ENCODE measurements at places on chromosomes 1 and 21. TPM values are rescaled to one million over a fixed set of nuclear protein-coding genes. Genes with fewer than 3 reads are reported as not detected.

MINDY1 gene
- polyA plus RNA-seq = 20.4 TPM

PRRX1 gene
- not detected for polyA plus RNA-seq

GRCh38 chr1:41622402-41622801 lies 137.9 kb upstream of the EDN2 start:
- no peak overlapping the region for H3K4me3 ChIP-seq
- H3K4me1 ChIP-seq = peaks cover 35% of the 10 kb centered on the region
- no peak for DNase-seq
- no peaks in the 10 kb centered on the region for H3K36me3 ChIP-seq

DNA sequence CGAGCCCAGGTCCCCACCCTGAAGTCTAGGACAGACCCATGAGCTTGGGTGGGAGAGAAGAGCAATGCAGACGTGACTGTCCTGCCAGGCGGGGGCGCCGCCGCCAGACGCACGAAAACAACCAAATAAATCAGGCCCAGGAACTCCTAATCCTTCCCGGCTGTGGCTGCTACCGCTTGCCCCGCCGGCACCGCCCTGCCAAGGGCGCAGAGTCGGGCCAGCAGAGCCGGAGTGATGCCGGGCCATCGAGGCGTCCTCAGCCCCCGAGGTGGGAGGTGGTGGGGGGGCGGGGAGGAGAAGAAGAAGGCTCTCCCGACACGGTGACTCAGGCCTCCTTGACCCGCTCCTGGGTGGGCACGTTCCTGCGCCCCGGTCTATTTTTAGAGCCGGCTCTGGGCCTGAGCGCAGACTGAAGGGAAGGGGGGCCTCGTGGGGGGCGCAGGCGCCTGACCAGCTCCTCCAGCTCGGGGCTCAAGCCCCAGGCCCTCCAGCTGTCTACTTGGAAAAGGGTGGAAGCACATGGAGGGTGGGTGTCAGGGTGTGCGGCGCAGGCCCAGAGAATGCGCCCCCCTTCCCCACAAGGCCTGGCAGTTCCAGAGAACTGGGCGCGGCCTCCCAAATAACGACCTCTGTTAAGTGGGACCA lies 10.7 kb upstream of the COL16A1 start:
- no peaks in the 10 kb centered on the region for H3K27me3 ChIP-seq
- peak; percentile 40 for DNase-seq
- H3K36me3 ChIP-seq = no peaks in the 10 kb centered on the region
- H3K4me3 ChIP-seq = no peak overlapping the region

DNA sequence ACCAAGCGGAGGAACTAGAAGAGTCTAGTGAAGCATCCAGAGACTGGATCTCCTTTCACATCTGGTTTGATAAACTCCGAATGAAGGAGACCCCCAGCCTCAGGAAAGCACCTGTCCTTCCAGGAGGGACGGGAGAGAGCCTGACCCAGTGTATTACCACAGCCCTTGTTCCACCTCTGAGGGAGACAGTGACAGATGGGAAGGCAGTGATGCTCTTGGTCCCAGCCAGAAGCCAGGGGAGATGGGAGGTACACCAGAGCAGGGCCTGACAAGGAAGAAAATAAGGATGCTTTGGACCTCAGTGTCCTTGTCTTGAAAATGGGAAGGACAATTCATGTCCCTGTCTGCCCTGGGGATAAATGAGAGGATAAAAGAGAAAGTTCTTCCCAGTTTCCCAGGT lies 3.5 kb downstream of the KLHDC7A start:
- H3K27ac ChIP-seq = no peak overlapping the region
- H3K4me1 ChIP-seq = no peaks in the 10 kb centered on the region
- H3K4me3 ChIP-seq = no peak overlapping the region
- no peaks in the 10 kb centered on the region for H3K27me3 ChIP-seq

- no peak overlapping the region for H3K27ac ChIP-seq
- no peaks in the 10 kb centered on the region for H3K27me3 ChIP-seq
- H3K36me3 ChIP-seq = no peaks in the 10 kb centered on the region
- H3K4me1 ChIP-seq = no peaks in the 10 kb centered on the region
Observed at GRCh38 chr1:67937651-67938050, 104.4 kb upstream of the GNG12 start.

GRCh38 chr21:20459838-20460237 lies 538.4 kb upstream of the NCAM2 start:
- no peak overlapping the region for H3K4me3 ChIP-seq
- no peak overlapping the region for H3K27ac ChIP-seq
- H3K4me1 ChIP-seq = no peaks in the 10 kb centered on the region
- no peak for DNase-seq
- H3K36me3 ChIP-seq = no peaks in the 10 kb centered on the region

DNA sequence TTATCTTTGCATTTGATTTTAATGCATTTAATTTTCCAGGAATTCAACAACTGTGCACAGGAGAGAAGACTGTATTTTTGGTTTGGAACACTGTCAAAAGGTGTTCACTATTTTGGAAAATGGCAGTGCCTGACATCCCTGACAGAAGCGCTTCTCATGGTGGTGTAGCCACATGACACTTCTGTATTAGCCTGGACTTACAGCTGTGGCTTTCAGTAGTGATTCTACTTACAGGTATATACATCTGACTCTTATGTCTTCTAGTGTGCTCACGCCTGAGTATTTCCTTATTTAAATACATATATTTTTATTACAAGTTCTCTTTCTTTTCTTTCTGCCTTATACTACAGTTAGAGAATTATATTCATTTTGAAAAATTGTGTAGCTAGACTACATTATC lies 52.3 kb upstream of the C8B start:
- no peak for DNase-seq
- no peaks in the 10 kb centered on the region for H3K4me1 ChIP-seq
- no peaks in the 10 kb centered on the region for H3K27me3 ChIP-seq
- no peak overlapping the region for H3K4me3 ChIP-seq
- H3K27ac ChIP-seq = no peak overlapping the region

DNA sequence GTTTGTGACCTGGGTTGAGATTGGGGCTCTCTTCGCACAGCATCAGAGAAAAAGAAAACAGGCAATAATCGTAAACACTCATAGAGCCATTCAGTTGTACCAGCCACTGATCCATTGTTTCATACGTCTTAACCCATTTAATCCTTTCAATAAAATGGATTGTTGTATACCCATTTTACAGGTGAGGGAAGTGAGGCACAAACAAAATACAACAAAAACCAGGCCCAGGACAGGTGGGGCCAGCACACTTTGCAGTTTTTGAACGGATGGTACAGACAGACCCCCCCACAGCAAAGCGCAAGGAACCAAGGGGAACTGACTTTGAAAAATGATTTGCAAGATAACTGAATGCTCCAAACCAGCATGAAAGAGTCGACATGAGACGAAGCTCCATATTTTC lies 4.3 kb upstream of the FHAD1 start:
- H3K27ac ChIP-seq = no peak overlapping the region
- peaks cover 14% of the 10 kb centered on the region for H3K4me1 ChIP-seq
- no peaks in the 10 kb centered on the region for H3K36me3 ChIP-seq

DNA sequence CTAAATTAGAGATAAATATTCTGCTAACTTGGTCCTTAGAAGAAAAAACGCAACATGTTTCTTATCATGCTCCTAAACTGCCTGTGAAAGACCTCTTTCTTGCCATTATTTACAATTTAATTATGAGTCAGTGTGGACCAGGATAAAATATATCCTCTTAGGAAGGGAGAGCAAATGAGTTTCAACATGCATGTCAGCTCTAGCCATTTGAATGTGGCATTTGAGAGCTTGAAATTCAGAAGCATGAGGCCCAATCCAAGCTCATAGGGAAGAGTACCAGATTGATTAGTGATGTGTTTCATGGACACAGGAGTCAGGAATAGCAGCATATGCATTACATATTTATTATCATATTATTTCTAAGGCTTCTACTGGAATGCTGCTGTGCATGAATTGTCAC lies 39.3 kb downstream of the TBX15 start:
- H3K4me3 ChIP-seq = no peak overlapping the region
- H3K36me3 ChIP-seq = no peaks in the 10 kb centered on the region
- H3K27me3 ChIP-seq = no peaks in the 10 kb centered on the region
- H3K27ac ChIP-seq = no peak overlapping the region

DNA sequence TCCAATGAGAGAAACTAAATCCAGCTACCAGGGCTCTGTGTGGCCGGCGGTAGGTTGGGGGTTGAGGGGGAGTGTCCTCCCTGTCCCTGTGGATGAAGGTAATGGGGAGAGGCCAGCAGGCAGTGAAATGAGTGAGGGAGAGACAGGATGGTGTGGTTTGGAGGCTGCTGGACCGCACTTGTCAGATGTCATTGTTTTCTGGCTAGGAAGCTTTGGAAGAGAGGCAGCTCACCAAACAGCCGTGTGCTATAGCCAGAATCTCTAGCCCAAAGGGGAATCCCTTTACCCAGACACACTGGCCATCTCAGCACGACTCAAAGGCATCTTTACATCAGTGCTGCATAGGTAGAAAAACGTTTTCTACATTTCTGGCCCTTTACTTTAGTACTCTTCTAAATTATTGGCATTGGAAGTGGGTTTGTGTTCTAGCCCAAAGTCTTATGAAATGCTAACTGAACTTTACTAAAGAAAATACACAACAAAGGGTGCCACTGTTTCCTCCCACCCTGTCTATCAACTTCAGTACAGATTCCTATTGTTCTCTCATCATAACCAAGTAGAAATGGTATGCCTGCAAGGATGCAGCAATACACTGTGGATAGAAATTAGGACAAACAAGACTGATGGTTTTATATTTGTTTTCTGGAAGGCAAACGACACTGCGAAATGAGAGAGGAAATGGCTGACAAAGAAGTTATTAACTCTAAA lies 95.9 kb upstream of the COA6 start:
- H3K27me3 ChIP-seq = no peaks in the 10 kb centered on the region
- no peaks in the 10 kb centered on the region for H3K36me3 ChIP-seq
- H3K4me1 ChIP-seq = no peaks in the 10 kb centered on the region
- no peak overlapping the region for H3K27ac ChIP-seq
- no peak overlapping the region for H3K4me3 ChIP-seq

DNA sequence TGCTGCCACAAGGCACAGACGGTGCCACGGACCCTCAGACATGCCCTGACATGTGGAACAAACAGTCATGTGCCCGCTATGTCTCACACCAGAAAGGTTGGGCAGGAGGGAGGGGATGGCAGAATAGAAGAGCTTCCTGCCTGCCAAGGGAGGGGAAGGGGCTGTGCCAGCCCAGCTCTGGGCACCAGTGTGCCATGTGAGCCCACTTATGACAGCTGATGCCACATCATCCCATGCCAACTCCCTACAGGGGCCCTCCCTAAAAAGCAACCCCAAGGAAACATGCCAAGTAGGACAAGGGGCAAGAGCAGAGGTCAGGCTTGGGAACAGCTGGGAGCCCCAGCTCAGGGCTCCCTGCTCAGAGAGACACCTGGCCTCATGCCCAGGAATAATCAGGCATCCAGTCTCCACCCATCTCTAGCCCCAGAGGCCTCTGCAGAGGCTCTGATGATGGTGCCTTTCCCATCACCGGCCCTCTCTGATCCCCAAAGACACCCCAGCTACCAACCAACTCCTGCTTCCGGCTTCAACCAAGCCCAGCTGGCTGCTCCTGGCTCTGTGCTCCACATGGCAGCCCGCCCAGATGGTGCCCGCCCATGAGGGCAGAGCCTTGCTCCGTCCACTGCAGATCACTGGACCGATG lies 10.3 kb downstream of the ADGRB2 start:
- H3K4me3 ChIP-seq = no peak overlapping the region
- no peak for DNase-seq
- peaks cover 24% of the 10 kb centered on the region for H3K4me1 ChIP-seq

- no peaks in the 10 kb centered on the region for H3K27me3 ChIP-seq
- DNase-seq = no peak
- H3K36me3 ChIP-seq = no peaks in the 10 kb centered on the region
Observed at GRCh38 chr1:156511644-156512043, 11.1 kb upstream of the MEF2D start.

DNA sequence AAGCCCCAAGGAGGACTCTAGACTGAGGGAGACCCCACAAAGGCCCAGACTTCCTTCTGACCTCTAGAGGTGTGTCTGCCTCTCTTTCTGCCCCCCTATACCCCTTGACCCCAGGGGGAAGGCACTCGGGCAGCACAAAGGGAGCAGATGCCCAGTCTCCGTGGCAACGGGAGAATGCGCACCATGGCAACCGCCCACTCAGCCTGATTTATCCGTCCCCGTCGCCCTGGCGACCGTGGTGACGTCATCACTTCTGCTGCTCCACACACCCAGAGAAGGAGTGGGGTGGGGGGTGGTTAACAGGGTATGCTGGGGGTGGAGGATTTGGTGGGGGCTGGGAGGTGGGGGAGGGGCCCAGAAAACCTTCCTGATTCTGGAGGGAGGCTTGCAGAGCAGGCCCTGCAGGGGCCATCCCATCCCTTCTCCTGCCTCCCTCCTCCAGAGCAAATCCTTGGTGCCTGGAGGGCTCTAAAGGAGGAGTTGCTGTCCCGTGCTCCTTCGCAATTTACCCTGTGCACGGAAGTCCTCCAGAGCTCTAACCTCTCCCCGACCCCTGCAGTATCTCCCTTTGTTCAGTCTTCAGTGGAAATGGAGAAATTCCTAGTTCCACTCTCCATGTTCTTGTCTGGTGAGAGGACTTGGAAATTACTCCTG lies 6.3 kb downstream of the CELF3 start:
- peaks cover 9% of the 10 kb centered on the region for H3K27me3 ChIP-seq
- H3K4me3 ChIP-seq = no peak overlapping the region
- H3K36me3 ChIP-seq = no peaks in the 10 kb centered on the region
- H3K4me1 ChIP-seq = peaks cover 10% of the 10 kb centered on the region
- DNase-seq = no peak
- H3K27ac ChIP-seq = no peak overlapping the region

DNA sequence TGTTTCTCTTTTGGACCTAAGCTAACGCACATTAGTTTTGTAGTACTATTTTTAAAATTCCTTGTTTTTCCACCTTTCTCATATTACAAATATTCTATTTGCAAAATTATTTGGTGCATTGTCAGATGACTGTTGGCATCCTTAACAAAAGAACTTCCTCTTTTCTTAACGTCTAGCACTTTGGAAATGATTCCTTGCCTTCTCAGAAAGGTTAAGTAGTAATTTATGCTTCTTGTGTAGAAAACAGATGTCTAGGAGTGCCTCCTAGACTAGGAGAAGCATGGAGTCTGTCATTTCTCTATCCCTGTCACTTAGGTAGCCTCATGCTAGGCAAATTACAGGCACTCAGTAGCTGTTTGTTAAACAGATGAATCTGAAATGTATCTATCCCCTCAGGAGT lies 64.4 kb downstream of the HSPA13 start:
- no peak overlapping the region for H3K4me3 ChIP-seq
- DNase-seq = no peak
- no peaks in the 10 kb centered on the region for H3K4me1 ChIP-seq
- H3K36me3 ChIP-seq = no peaks in the 10 kb centered on the region
- no peaks in the 10 kb centered on the region for H3K27me3 ChIP-seq
- H3K27ac ChIP-seq = no peak overlapping the region

DNA sequence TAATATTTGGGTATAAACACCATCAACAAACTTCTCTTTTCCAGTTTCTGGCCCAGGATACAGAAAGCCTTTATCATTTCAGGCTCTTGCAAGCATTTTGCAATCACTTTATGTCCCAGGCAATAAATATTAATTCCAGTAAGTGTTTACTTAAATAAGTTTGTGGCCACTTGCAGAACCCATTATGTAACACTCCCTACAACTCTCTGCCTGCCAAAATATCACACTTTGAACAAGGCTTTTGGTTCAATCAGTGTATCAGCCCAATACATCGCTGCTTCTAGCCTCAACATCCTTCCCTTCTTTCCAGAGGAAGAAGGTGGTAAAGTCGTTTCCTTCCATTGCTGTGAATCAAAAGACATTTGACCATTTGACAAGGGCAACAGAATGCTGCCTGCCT lies 203.0 kb upstream of the USP25 start:
- no peaks in the 10 kb centered on the region for H3K36me3 ChIP-seq
- no peak overlapping the region for H3K27ac ChIP-seq
- peaks cover 11% of the 10 kb centered on the region for H3K27me3 ChIP-seq
- no peaks in the 10 kb centered on the region for H3K4me1 ChIP-seq
- H3K4me3 ChIP-seq = no peak overlapping the region
- no peak for DNase-seq

GRCh38 chr1:199132006-199132405 lies 493.2 kb downstream of the PTPRC start:
- DNase-seq = no peak
- no peak overlapping the region for H3K4me3 ChIP-seq
- H3K27ac ChIP-seq = no peak overlapping the region
- H3K27me3 ChIP-seq = no peaks in the 10 kb centered on the region

Measured in keratinocyte (primary cell).